ENCODE measurements at places on chromosomes 3 and 15. TPM values are rescaled to one million over a fixed set of nuclear protein-coding genes. Genes with fewer than 3 reads are reported as not detected.

SLC25A36 gene
- 30.5 TPM for total RNA-seq

PDZRN3 gene
- 2.3 TPM for total RNA-seq

AADAC gene
- not detected for total RNA-seq

CNTN6 gene
- total RNA-seq, result not detected

DUOX1 gene
- 59.4 TPM for total RNA-seq

BFSP2 gene
- not detected for total RNA-seq

CFAP161 gene
- total RNA-seq, result not detected

TLR9 gene
- total RNA-seq, result 0.07 TPM

GABRB3 gene
- 0.51 TPM for total RNA-seq

CACNA2D3 gene
- 0.14 TPM for total RNA-seq

CD200R1 gene
- total RNA-seq, result not detected

GUCA1C gene
- not detected for total RNA-seq

PLSCR4 gene
- total RNA-seq, result not detected

SNTN gene
- not detected for total RNA-seq

CIB2 gene
- total RNA-seq, result 9.4 TPM

ANO10 gene
- 25.3 TPM for total RNA-seq

DHFR2 gene
- 2.9 TPM for total RNA-seq

CCNB2 gene
- total RNA-seq, result 61.9 TPM

AP3B2 gene
- not detected for total RNA-seq

KBTBD8 gene
- 1.2 TPM for total RNA-seq

FEM1B gene
- total RNA-seq, result 27.5 TPM

C3orf85 gene
- total RNA-seq, result not detected

MESP2 gene
- 0.42 TPM for total RNA-seq

PP2D1 gene
- total RNA-seq, result not detected

All from airway epithelial cell (primary cell).